ENCODE measurements at places on chromosomes 7 and 10. TPM values are rescaled to one million over a fixed set of nuclear protein-coding genes. Genes with fewer than 3 reads are reported as not detected.

Gene ELFN1
- total RNA-seq = 13.6 TPM

Gene IL2RA
- not detected for total RNA-seq

Gene LYZL2
- not detected for total RNA-seq

DNA sequence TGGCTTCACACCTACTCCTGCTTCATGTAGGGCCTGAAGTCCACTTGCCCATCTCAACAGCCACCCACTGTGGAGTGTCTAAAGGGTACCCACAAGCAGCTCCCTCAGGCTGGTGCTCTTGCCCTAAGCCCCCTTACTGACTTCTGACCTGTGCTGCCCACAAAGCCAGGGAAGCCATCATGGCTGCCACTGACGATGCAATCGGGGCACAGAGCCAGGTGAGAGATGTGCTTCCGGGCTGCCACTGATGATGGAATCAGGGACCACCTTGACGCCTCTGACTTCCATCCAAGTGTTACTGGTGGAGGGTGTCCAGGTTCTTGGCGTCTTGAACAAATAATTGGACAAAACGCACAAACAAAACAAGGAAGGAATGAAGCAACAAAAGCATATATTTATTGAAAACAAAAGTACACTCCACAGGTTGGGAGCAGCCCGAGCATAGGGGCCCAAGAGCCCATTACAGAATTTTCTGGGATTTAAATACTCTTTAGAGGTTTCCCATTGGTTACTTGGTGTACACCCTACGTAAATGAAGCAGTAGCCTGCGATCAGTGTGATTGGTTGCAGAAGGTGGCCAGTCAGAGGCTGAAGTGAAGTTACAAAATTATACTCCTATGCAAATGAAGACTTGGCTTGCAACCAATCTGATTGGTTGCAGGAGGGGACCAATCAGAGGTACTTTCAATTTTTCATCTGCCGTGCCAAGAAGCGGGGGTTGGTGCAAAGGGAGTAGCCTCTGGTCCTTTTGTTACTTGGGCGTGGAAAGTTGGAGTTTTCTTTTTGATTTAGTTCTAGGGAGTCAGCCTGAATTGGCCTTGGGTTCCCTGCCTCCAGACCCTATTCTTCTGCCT, 4.5 kb downstream of the CPA2 start:
- no peak overlapping the region for H3K4me3 ChIP-seq
- no peaks in the 10 kb centered on the region for H3K36me3 ChIP-seq
- peak overlapping the region; percentile 96 for H3K27ac ChIP-seq
- no peaks in the 10 kb centered on the region for H3K27me3 ChIP-seq
- DNase-seq = no peak

GRCh38 chr7:77550586-77550985, 13.5 kb downstream of the PTPN12 start:
- H3K36me3 ChIP-seq = peaks cover 5% of the 10 kb centered on the region
- H3K27ac ChIP-seq = no peak overlapping the region
- H3K4me1 ChIP-seq = peaks cover 16% of the 10 kb centered on the region
- DNase-seq = no peak
- H3K27me3 ChIP-seq = no peaks in the 10 kb centered on the region

DNA sequence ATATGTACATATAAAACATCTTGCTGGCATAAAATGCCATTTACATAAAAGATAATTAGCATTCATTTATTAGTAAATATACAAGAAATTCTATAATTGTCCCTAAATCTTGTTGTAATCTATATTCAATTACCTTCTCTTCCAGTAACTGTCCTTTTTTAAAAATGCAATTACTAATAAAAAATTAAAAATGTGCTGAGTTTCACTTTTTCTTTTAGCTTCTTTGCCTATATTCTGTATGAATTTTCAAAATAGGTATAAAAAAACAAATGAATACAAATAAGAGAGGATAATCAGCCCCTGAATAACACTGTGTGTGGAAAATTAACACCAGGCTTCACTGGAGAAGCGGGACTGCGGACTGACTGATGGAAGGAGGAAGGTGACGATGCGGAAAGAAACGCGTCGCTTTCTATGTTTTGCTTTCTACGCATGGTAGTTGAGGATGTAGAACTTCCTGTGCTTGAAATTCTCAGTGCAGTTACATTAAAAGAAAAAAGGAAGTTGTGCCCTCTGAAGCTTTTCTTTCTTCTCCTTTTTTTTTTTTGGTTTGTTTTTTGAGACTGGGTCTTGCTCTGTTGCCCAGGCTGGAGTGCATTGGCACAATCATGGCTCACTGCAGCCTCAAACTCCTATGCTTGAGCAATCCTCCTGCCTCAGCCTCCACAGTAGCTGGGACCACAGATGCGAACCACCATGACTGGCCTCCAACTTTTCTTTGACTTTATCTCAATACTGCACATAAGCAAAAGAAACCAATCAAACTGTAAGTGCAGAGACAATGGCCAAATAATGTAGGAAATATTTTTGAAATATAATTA, 7.4 kb upstream of the ZMYND11 start:
- DNase-seq = no peak
- peaks cover 3% of the 10 kb centered on the region for H3K4me1 ChIP-seq
- no peaks in the 10 kb centered on the region for H3K36me3 ChIP-seq
- no peak overlapping the region for H3K27ac ChIP-seq
- no peak overlapping the region for H3K4me3 ChIP-seq

GRCh38 chr7:1850111-1850975, 180.3 kb downstream of the ELFN1 start:
- no peaks in the 10 kb centered on the region for H3K4me1 ChIP-seq
- H3K27me3 ChIP-seq = no peaks in the 10 kb centered on the region
- no peak overlapping the region for H3K27ac ChIP-seq
- H3K4me3 ChIP-seq = no peak overlapping the region

GRCh38 chr10:72702868-72703581, 11.1 kb downstream of the MCU start:
- DNase-seq = no peak
- no peaks in the 10 kb centered on the region for H3K27me3 ChIP-seq
- H3K27ac ChIP-seq = no peak overlapping the region
- H3K4me1 ChIP-seq = peaks cover 1% of the 10 kb centered on the region
- no peaks in the 10 kb centered on the region for H3K36me3 ChIP-seq

DNA sequence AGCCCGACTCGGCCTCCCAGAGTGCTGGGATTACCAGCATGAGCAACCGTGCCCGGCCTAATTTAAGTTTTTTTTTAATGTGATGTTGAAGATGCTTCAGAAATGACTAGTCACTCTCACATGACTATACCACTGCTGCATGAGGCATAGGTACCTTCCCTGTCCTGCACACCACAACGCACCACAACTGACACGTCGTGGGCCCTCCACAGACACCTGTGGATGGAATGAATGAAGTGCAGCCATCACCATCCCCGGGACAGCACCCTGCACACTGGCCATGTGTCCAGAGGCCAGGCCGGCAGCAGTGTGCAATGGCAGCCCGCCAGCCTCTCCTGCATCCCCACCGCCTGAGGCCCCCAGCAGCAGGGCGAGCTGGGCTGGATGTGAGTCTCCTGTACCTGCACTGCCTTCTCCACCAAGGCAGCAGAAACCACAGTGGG, 55.1 kb downstream of the VOPP1 start:
- H3K36me3 ChIP-seq = no peaks in the 10 kb centered on the region
- no peaks in the 10 kb centered on the region for H3K27me3 ChIP-seq
- no peak for DNase-seq
- no peak overlapping the region for H3K4me3 ChIP-seq
- peaks cover 10% of the 10 kb centered on the region for H3K4me1 ChIP-seq
- no peak overlapping the region for H3K27ac ChIP-seq

All from neural progenitor cell (in vitro differentiated cells).